ENCODE measurements at places on chromosomes 4 and X.

DNA sequence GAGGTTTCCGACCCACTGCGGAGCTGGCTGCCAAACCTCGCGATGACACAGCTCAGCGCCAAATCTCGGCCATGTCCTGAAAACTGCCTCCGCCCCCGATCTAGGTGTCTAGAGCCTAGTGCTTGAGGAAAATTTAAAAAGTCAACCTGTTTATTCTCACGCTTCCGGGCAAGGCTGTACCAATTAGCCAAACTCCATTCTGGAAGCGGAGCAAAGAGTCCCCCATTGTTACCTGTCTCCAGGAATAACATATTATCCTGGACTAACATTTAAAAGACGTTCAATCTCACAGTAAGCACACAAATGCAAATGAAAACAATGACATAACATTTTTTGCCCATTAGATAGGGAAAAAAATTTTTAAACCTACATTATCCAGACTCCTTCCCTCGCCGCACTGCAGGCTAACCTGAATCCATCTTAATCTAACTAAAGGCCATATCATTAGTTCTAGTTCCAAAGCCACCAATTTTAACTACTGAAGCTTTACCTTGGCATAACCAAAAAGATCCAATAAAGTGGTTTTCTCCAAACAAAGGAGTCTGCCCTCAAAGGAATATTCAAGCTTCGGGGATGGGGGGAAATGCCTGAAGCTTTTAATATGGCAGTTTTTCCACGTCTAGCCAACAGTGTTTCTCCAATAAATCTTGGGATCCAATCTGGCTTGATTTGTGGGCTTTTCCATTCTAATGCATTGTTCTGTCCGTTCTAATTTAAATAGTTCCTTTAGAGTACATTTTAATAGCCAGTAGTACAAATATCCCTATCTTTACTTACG is 1.9 kb downstream of the HUWE1 start:
- DNase-seq: no peak

DNA sequence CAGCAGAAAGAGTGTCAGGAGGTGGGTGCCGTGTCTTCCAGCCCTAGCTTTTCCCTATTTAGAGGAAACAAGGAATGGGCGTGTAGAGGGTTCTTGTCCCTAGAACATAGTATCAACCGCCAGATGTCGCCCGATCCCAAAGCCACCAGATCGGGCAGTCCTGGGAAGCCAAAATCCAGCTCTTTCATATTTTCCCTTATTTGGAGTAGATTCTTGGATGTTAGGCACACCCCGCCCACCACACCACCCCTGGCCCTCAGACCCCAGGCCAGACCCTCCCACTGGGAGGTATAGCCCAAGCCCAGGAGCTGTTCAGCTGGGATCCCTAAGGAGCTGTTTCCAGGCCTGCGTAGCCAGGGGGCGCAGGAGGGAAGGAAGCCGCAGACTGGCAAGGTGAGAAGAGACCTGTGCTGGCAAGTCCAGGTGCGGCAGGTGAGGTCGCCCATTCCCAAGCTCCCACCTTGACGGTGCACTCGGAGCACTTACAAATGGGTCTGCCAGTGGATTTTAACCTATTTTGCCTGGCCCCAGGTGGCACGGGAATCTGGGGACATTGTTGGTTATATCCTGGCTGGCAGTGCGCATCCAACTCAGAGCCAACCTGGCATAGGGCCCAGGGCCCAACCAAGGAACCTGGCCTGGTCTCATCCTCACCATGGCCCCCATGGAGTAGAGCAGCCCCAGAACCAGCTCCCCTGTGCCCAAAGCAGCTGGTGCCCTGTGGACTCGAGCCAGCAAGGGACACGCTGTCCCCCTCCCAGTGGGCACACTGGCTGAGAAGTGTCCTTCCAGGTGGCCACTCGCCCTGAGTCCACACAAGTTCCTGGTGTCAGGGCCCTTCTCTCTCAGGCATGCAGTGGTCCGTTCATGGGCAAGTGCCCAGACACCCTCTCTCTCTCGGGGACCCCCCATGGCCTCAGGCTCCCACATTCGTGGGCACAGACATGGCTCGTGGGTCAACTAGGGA is 811 bp downstream of the FLNA start:
- DNase-seq: no peak

DNA sequence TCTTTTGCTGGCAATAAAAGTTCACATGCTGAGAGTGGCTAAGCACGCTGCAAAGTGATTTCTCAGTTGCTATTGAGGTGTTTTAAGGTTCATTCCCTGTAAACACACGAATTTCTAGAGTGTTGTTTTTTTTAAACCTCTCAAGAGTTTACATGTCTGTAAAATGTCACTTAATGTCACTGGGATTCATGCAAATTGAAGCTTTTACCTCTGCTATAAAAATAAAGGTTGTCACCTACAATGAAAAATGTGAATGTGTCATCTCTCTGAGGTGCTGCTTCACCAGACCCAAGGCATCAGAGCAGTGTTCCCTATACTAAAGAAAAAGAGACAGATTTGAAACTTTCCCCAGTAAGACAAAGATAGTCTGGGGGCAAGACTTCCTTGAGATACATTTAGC is 127.0 kb downstream of the PPA2 start:
- DNase-seq: no peak

DNA sequence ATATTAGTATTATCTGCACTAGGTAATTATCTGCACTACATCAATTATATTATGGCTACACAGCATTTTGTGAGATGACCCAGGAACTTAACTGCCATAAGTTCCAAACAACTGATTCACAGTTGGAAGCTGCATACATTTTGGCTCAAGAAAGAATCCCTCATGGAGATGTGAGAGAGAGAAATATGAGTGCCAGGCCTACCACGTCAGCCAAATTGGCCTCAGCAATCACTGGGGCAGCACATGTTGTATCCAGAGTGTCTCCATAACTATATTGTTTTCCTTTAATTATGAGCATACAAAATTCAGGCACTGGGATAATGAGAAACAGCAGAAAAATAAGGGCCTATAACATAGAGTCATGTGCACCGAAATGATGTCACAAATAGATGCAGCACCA is 174.2 kb upstream of the DMD start:
- DNase-seq: no peak

DNA sequence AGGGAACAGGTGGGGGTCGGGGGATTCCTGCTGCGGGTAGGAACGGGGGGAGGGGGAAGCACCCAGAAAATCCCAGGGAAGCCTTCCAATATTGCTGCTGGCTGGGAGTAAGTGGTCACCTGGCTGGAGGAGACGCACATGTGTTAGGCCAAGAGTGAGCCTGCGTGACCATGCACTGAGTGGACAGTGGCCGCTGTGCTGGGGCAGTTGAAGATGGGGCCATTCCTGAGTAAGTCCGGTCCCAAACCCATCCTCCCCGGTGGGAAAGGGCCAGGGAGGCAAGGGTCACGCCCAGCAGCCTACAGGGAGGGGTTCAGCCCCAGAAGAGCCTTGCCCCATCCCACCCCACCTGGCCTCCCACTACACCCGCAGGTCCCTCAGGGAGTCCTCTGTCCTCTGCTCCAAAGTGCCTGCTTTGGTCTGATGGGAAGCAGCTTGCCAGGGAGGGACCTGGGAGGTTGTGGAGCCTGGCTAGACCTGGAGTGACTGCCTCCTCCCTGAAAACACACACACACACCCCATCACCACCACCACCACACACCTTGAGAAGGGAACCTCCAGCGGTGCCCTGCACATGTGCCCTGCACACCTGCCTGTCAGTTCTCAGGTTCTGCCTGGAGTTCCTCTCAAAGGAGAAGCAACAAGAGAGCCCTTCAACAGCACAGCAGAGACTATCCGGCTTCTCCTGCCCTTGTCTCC is 6.1 kb downstream of the L1CAM start:
- no peak for DNase-seq

DNA sequence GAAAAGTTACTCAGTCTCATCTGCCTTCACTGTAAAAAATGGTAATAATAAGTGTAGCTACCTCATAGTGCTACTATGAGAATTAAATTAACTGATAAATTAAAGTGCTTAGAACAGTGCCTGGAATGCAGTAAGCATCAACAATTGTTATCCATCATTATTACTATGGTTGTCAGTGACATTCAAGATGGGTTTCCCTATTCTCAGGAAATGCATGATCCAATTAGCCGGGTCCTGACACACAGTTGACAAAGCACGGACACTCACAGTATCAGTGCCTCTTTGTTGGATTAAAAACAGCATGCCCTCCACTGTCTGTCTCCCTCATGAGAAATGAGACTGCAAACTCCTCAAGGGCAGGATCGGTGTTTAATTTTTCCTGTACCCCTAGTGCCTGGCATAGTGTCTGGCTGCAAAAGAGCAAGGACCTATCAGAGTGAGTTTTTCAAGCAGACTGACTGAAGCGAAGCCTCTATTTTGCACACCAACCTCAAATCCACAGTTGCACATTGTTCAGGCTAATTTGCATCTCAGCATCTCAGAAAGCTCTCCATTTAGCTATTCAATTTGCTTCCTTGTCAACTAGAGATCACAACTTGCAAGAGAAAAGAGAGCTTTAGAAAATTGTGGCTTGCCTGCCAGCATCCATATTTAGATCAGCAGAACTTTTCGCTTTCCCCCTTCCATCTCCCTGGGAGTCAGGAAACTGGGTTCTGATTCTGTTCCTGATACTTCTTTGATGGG is 122.9 kb downstream of the LDB2 start:
- DNase-seq: no peak

- no peak for DNase-seq
Observed at GRCh38 chr4:183918696-183919095, 13.6 kb downstream of the STOX2 start.

DNA sequence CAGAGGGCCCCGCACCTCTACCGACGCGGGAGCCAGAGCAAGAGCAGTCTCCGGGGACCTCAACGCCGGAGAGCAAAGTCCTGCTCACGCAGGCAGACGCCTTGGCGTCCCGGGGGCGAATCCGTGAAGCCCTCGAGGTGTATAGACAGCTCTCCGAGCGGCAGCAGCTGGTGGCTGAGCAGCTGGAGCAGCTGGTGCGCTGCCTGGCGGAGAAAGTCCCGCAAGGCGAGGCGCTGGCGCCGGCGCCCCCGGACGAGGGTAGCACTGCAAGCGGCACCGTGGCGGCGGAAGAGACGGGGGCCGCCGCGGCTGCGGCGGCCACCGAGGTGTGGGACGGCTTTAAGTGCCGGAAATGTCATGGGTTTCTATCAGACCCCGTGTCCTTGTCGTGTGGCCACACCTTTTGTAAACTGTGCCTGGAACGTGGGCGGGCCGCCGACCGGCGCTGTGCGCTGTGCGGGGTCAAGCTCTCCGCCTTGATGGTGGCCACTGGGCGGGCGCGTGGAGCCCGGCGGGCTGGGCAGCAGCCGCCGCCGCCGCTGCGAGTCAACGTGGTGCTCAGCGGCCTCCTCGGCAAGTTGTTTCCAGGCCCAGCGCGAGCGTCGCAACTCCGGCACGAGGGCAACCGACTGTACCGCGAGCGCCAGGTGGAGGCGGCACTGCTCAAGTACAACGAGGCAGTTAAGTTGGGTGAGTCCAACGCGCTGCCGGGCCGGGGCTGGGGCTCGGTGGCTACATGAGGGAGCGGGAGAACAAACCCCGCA is 672 bp downstream of the LONRF3 start:
- DNase-seq: no peak
